ENCODE measurements at places on chromosomes 2 and 18.

- no peaks in the 10 kb centered on the region for H3K36me3 ChIP-seq
- no peak overlapping the region for H3K4me3 ChIP-seq
- H3K27me3 ChIP-seq, result no peaks in the 10 kb centered on the region
- H3K27ac ChIP-seq, result no peak overlapping the region
- no peaks in the 10 kb centered on the region for H3K4me1 ChIP-seq
Measured at GRCh38 chr2:42696987-42697386, 66.9 kb downstream of the OXER1 start.

DNA sequence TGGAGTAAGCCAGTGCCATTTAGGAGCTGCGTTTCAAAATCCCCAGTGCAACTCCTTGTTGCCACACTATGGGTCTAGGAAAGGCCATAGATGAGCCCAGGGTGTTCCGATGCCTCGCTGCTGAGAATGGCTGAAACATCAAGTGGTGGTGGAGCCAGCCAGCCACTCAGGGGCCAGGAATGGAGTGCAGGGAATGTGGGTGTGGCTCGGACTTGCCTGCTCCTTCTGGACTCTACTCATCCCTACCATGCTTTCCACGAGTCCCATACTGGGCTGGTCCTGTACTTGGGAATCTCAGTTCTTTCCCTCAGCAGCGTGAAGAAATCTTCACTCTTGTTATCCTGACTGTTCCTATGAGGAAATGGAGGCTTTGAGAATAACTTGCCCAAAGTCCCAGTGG is 143.5 kb downstream of the INSIG2 start:
- H3K36me3 ChIP-seq, result no peaks in the 10 kb centered on the region
- DNase-seq, result no peak
- no peak overlapping the region for H3K4me3 ChIP-seq
- H3K27me3 ChIP-seq, result no peaks in the 10 kb centered on the region
- no peak overlapping the region for H3K27ac ChIP-seq

GRCh38 chr2:182784058-182784706 is 68.1 kb downstream of the DNAJC10 start:
- no peak overlapping the region for H3K27ac ChIP-seq
- no peak overlapping the region for H3K4me3 ChIP-seq
- no peaks in the 10 kb centered on the region for H3K27me3 ChIP-seq
- no peaks in the 10 kb centered on the region for H3K4me1 ChIP-seq
- DNase-seq, result no peak

- H3K4me3 ChIP-seq, result no peak overlapping the region
- DNase-seq, result no peak
- no peaks in the 10 kb centered on the region for H3K27me3 ChIP-seq
- H3K27ac ChIP-seq, result no peak overlapping the region
- no peaks in the 10 kb centered on the region for H3K36me3 ChIP-seq
Measured at GRCh38 chr18:13145636-13146190, 72.8 kb upstream of the LDLRAD4 start.

DNA sequence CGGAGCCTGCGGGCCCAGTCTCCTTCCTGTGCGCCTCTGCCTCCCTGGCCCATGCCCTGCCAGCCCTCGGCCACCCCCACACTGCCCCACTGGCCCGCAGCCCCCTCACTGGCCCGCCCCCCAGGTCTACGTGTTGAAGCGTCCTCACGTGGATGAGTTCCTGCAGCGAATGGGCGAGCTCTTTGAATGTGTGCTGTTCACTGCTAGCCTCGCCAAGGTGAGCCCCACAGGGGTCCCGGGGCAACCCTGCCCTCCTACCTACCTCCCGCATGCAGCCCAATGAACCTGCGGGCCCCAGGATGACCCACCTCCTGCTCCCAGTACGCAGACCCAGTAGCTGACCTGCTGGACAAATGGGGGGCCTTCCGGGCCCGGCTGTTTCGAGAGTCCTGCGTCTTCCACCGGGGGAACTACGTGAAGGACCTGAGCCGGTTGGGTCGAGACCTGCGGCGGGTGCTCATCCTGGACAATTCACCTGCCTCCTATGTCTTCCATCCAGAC is 3.3 kb downstream of the CTDSP1 start:
- no peaks in the 10 kb centered on the region for H3K27me3 ChIP-seq
- peaks cover 20% of the 10 kb centered on the region for H3K4me1 ChIP-seq
- no peak overlapping the region for H3K27ac ChIP-seq
- H3K36me3 ChIP-seq, result no peaks in the 10 kb centered on the region
- no peak for DNase-seq

GRCh38 chr18:2871111-2871720 is 24.4 kb downstream of the EMILIN2 start:
- no peaks in the 10 kb centered on the region for H3K36me3 ChIP-seq
- H3K4me1 ChIP-seq, result no peaks in the 10 kb centered on the region
- no peak overlapping the region for H3K27ac ChIP-seq

DNA sequence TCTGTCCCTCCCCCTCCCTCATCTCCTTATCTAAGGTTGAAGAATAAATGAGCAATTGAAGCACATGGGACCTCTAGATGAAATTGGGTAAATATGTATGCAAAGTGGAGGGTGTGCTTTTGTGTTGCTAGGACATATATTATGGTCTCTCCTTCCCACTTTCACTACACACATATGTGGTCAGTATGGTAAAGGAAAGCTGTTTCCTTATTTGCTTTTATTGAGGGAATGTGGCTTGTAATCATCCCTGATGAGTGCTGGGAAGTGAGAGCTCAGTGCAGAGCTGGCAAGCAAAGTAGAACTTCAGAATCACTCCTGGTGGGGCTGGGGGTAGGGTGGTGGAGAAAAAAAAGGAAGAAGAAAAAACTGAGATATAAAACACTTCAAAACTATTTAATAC is 189.9 kb upstream of the ATP5MC3 start:
- H3K4me3 ChIP-seq, result no peak overlapping the region
- no peak overlapping the region for H3K27ac ChIP-seq
- H3K4me1 ChIP-seq, result no peaks in the 10 kb centered on the region
- H3K36me3 ChIP-seq, result no peaks in the 10 kb centered on the region
- DNase-seq, result no peak
- no peaks in the 10 kb centered on the region for H3K27me3 ChIP-seq

GRCh38 chr2:179677746-179678505 is 183.5 kb downstream of the ZNF385B start:
- H3K4me3 ChIP-seq, result no peak overlapping the region
- no peak overlapping the region for H3K27ac ChIP-seq
- H3K4me1 ChIP-seq, result peaks cover 3% of the 10 kb centered on the region
- H3K27me3 ChIP-seq, result no peaks in the 10 kb centered on the region
- DNase-seq, result no peak
- H3K36me3 ChIP-seq, result no peaks in the 10 kb centered on the region

- no peak overlapping the region for H3K27ac ChIP-seq
- H3K4me3 ChIP-seq, result no peak overlapping the region
- H3K4me1 ChIP-seq, result no peaks in the 10 kb centered on the region
- DNase-seq, result no peak
Measured at GRCh38 chr2:83168377-83168776, 1290.7 kb downstream of the SUCLG1 start.

DNA sequence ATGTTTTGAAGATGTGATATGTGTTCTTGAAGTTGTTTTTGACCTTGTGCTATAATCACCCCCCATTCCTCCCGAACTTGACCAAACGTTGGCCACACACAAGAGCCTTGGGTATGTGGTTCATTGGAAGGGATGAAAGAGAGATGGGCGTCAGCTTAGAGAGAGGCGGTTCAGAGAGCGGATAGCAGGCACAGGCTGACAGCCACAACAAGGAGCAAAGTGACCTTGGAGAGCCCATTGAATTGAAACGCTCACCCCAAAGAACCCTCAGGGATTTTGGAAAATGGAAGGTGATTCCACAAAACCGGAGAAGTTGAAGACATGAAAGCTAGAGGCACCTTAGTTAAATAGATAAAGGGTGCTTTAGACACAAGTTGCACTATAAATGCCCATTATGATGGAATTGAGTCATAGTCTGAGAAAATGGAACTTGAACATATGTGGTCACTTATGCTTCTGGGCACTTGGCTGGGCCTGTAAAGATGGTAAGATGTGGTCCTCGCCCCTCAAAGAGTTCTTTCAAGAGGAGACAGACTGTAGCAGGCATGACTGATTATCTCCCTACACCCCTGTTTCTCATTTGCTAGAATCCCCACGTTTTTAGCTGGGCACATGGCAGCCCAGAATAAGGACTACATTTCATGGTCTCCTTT is 188.5 kb upstream of the HAAO start:
- H3K4me1 ChIP-seq, result peaks cover 38% of the 10 kb centered on the region
- no peaks in the 10 kb centered on the region for H3K27me3 ChIP-seq
- H3K27ac ChIP-seq, result peak overlapping the region; percentile 67

GRCh38 chr2:38948387-38948882 is 58.8 kb downstream of the ARHGEF33 start:
- no peak overlapping the region for H3K4me3 ChIP-seq
- no peak for DNase-seq
- no peaks in the 10 kb centered on the region for H3K4me1 ChIP-seq
- H3K36me3 ChIP-seq, result no peaks in the 10 kb centered on the region

DNA sequence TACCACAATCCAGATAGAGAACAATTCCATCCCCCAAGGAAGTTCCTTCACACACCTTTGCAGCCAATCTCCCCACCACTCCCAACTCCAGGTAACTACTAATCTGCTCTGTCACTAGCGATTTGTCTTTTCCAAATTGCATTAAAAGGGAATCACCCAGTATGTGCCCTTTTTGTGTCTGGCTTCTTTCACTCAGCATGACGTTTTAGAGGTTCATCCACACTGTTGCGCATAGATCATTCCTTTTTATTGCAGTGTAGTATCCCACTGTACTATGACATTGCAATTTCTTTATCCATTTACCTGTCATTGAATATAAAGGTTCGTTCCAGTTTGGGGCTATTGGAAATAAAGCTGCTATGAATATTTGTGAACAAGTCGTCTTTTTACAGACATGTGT is 31.6 kb downstream of the TNS1 start:
- no peak overlapping the region for H3K4me3 ChIP-seq
- no peak for DNase-seq
- no peaks in the 10 kb centered on the region for H3K4me1 ChIP-seq
- H3K36me3 ChIP-seq, result no peaks in the 10 kb centered on the region

- no peaks in the 10 kb centered on the region for H3K4me1 ChIP-seq
- H3K27me3 ChIP-seq, result no peaks in the 10 kb centered on the region
- H3K36me3 ChIP-seq, result no peaks in the 10 kb centered on the region
- no peak overlapping the region for H3K27ac ChIP-seq
- DNase-seq, result no peak
- no peak overlapping the region for H3K4me3 ChIP-seq
Measured at GRCh38 chr2:26570083-26570430, 71.1 kb downstream of the CIB4 start.

GRCh38 chr2:137521653-137522619 is 442.3 kb upstream of the HNMT start:
- H3K27me3 ChIP-seq, result no peaks in the 10 kb centered on the region
- H3K36me3 ChIP-seq, result no peaks in the 10 kb centered on the region
- no peak overlapping the region for H3K4me3 ChIP-seq
- H3K4me1 ChIP-seq, result no peaks in the 10 kb centered on the region
- H3K27ac ChIP-seq, result no peak overlapping the region
- no peak for DNase-seq

- H3K36me3 ChIP-seq, result no peaks in the 10 kb centered on the region
- peak; percentile 55 for DNase-seq
- H3K27me3 ChIP-seq, result no peaks in the 10 kb centered on the region
Measured at GRCh38 chr2:170770008-170770605, at the start of gene ERICH2. Gene ERICH2, plus strand, starts transcription at chr2:170770378. Its CDS starts 304 bp downstream, at chr2:170770682.

All from pancreas (tissue), 10 donors.